ENCODE measurements at places on chromosomes 7 and 10.

DNA sequence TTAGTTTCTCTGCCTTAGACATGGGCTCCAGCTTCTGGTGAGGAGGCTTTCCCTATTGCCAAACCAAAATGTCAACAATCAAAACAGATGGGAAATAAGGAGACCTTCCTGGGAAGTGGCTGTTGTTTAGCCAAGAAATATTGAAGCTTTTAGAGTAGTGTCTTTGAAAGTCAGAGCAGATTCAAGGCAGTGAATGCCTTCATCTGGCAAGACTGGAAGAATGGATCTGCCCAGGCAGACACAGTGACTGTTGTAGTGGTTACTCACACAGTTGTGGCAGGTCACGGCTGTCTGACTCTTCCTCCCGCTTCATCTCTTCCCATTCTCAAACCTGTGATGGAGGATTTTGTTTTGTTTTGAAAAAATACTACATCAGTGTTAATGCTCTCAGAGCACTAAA, 154.1 kb upstream of the ADO start:
- no peak for DNase-seq

- DNase-seq: no peak
Measured at GRCh38 chr7:34165466-34165865, 260.1 kb downstream of the BMPER start.

DNA sequence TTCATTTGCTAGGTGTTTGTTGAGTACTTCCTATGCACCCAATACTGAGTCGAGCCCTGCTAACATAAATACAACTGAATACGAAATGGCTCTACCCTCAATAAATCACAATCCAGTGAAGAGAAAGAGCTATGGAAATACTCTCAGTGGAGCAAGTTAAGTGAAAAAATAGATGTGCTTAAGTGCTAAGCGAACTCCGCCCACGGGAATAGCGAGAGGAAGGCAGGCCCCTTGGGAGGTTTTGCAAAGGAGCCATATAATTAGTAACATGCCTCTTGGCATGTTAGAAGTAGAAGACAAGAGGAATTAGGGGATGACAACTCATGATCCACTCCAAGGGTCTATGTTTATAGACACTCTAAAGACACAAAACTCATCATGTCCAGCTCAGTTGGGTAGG, 42.8 kb upstream of the TSPAN33 start:
- no peak for DNase-seq

- peak; percentile 42 for DNase-seq
Measured at GRCh38 chr7:124033095-124033806, 384 bp upstream of the TMEM229A start.

GRCh38 chr10:71258446-71259145, 46.2 kb downstream of the UNC5B start:
- no peak for DNase-seq

DNA sequence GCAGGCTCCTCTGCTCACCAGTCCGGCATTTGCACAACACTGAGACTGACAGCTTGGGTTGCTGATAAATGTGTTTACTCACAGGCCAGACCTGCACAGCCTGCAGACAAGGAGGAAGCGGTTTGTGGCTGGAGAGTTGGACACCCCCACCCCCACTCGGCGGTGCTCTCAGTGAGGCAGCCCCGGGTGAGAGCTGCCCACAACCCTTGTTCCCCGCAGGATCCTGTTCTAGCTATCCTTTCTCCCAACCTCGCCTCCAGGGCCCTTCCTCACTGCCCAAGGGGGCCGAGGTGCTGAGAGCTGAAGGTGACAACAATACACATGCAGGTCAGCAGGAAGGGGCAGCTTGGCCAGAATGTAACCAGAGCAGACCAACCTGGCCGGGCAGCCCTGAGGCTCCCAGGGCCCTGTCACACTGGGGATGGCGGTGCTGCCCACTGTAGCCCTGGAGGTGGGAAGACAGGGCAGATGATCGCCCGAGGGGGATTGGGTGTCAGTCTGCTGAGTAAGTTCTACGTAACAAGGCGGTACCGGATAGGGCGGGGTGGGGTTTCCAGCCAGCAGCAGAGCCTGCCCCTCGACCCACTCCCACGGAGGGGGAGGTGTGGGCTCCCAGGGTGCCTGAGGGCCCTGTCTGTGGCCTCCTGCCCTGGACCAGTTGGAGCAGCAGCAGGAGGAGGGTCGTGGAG, 2.1 kb upstream of the ADAM8 start:
- DNase-seq: peak; percentile 62

GRCh38 chr7:20647908-20648776, 32.7 kb downstream of the ABCB5 start:
- DNase-seq: peak; percentile 20

- no peak for DNase-seq
Measured at GRCh38 chr7:9608560-9608959, 1175.2 kb downstream of the NXPH1 start.

- peak; percentile 33 for DNase-seq
Measured at GRCh38 chr7:65371468-65371867, 2.2 kb upstream of the ZNF92 start.

GRCh38 chr10:44032216-44032615, 352.7 kb downstream of the CXCL12 start:
- DNase-seq: no peak
